Mammary epithelial cell (primary cell): ENCODE measurements at places on chromosomes 11 and 22. TPM values are rescaled to one million over a fixed set of nuclear protein-coding genes. Genes with fewer than 3 reads are reported as not detected.

The CRACR2B gene
- polyA plus RNA-seq = 0.25 TPM

The MYBPC3 gene
- polyA plus RNA-seq = not detected

The UPK3A gene
- not detected for polyA plus RNA-seq

The DMC1 gene
- 0.22 TPM for polyA plus RNA-seq

The FZD4 gene
- polyA plus RNA-seq = 0.51 TPM

The TRIM22 gene
- 35.9 TPM for polyA plus RNA-seq

The CSNK2A3 gene
- polyA plus RNA-seq = 1.8 TPM

The PLAAT4 gene
- 3.5 TPM for polyA plus RNA-seq

The SLC36A4 gene
- 11.1 TPM for polyA plus RNA-seq

The DNAJB7 gene
- not detected for polyA plus RNA-seq

The TIGD3 gene
- 0.03 TPM for polyA plus RNA-seq

The DSCAML1 gene
- polyA plus RNA-seq = 0.01 TPM

The C11orf91 gene
- 0.08 TPM for polyA plus RNA-seq

The EIF3F gene
- polyA plus RNA-seq = 247 TPM

The POLDIP3 gene
- polyA plus RNA-seq = 33.1 TPM

The NXPE1 gene
- not detected for polyA plus RNA-seq

The LRRC75B gene
- polyA plus RNA-seq = 6.9 TPM

The FADD gene
- polyA plus RNA-seq = 49.6 TPM

The FGF3 gene
- polyA plus RNA-seq = not detected

The ACR gene
- not detected for polyA plus RNA-seq

The OLFML1 gene
- not detected for polyA plus RNA-seq

The SLC17A6 gene
- not detected for polyA plus RNA-seq

The CCDC134 gene
- polyA plus RNA-seq = 7.3 TPM

The CD3D gene
- not detected for polyA plus RNA-seq

The B3GAT1 gene
- polyA plus RNA-seq = 0.08 TPM
